Stimulated activated CD8-positive, alpha-beta memory T cell treated with anti-CD3 and anti-CD28 coated beads, Interleukin-2, amount 100 ng/mL, for 1 hour (primary cell): ENCODE measurements at places on chromosomes 3 and 15.

GRCh38 chr3:94004301-94004910 is 24.0 kb downstream of the STX19 start:
- no peak for DNase-seq

DNA sequence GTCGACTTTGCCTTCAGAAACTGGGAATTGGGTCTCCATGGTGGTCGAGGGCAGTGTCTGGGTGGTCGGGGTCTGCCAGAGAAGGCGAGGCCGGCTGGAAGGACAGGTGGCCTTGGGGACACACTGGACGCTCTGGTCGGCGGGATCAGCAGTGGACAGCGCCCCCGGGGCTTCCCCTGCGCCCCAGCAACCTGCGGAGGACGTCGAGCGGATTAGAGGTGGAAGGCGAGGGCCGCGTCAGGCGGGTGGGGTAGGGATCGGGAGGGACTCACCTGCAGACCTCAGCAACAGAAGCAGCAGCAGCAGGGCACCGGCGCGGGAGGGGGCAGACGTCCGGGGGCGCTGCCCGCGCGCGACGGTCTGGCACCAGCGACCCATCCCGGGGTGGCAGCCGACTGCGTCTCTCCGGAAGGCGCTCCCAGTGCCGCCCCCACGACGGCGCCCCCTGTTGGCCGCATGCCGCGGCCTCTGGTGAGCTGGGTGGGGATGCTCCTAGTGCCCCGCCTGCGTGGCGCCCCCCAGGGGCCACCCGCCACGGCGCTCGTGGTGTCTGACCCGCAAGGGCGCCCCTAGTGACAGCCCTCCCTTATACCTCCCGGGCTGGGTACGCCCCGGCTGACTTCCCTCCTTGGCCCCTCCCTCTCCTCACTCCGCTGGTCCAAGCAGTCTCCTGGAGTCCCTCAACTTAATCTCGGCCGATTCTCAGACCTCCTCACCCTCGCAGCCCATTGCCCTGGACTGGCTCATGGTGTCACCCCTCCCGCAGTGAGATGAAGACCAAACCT is at the start of gene PRSS50:
Gene PRSS50, minus strand, starts transcription at position 423 of the 785 bp plus-strand sequence. Its CDS starts 45 bp downstream, at position 378.
- no peak for DNase-seq

GRCh38 chr3:30658328-30659052 is 52.1 kb downstream of the TGFBR2 start:
- DNase-seq = no peak

DNA sequence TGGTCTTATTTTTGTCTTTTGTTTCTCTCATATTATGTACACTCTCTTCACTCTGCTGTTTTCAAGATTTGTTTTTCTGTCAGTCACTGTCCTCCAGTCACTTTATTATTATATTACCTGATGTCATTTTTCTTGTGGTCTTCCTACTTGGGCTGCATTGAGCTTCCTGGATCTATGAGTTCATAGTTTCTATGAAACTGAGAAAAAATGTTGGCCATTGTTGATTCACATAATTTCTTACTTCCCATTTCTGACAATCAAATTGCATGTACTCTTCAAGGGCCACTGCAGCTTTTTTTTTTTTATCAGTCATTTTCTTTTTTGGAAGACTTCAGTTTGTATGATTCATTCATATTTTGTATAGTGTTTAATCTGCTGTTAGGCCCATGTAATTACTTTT is 1180.6 kb upstream of the GBE1 start:
- no peak for DNase-seq

- DNase-seq = no peak
These were observed 146.8 kb downstream of the ADAMTS17 start for GRCh38 chr15:100194996-100195395.

GRCh38 chr15:85758655-85758978 is 36.1 kb downstream of the KLHL25 start:
- no peak for DNase-seq

DNA sequence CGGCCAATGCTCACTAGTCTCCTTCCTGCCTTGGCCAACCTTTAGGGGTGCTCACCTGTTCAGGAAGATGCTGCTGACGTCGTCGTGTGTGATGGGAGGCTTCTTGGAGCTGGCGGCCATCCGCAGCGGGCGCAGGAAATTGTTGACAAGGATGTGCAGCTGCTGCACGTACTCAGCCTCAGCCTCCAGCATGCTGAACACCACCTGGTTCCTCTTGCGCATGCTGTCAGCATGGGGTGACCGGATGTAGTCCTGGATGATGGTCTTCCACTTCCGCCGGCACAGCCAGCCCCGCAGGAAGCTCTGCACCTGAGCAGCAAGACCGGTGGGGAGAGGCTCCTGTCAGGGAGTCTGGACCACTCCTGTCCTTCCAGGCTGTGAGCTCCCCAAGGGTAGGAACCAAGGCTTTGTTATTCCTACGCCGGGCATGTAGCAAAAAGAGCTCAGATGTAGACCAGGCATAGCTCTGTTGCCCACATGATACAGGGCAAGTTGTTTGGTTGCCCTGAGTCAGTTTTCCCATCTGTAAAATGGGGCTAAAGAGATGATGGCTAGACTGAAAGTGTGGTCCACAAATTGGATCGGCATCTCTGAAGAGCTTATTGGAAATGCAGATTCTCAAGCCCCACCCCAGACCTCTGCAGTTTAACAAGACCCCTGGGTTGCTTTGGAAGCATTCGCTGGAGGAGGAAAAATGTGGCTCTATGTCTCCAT is 43.7 kb downstream of the RASGRF1 start:
- DNase-seq = no peak

DNA sequence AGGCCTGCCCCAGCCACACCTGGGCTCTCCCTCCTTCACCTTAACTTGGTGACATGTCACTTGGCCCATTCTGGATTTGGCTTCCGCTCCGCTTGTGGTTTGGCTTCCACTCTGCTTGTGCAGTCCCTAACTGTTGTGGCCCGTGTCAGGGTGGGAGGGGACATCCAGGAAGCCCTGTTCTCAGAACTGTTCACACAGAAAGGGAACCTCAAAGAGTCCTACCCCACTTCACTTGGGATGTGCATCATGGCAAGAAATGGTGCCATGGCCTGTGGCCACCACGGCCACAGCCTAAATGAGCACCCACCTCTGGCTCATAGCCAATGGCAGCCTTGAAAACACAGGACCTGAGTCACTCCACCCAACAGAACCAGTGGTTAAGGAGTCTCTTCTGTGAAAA is 63.4 kb downstream of the CYP19A1 start:
- DNase-seq = no peak
